ENCODE measurements at places on chromosomes 13 and 19.

GRCh38 chr19:32397671-32398101 lies 7.9 kb upstream of the DPY19L3 start:
- DNase-seq = no peak

DNA sequence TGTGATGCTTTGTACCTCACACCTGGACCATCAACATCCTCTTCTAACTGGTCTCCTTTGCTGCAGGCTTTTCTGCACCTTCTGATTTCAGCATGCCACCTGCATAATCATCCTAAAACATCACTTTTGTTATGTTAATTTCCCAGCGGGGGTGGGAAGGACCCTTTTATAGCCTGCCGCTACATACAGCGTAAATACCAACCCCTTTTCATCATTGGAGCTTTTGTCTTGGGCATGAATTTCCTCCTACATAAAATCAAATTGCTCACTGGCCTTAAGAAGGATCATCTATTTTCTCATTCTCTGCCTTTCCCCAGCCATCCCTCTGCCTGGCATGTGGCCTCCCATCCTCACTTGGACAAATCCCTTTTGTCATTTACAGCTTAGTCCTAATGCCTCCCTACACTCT lies 124.7 kb downstream of the RBM26 start:
- DNase-seq = no peak

- no peak for DNase-seq
Observed at GRCh38 chr19:35816846-35817245, 4.2 kb upstream of the PRODH2 start.

DNA sequence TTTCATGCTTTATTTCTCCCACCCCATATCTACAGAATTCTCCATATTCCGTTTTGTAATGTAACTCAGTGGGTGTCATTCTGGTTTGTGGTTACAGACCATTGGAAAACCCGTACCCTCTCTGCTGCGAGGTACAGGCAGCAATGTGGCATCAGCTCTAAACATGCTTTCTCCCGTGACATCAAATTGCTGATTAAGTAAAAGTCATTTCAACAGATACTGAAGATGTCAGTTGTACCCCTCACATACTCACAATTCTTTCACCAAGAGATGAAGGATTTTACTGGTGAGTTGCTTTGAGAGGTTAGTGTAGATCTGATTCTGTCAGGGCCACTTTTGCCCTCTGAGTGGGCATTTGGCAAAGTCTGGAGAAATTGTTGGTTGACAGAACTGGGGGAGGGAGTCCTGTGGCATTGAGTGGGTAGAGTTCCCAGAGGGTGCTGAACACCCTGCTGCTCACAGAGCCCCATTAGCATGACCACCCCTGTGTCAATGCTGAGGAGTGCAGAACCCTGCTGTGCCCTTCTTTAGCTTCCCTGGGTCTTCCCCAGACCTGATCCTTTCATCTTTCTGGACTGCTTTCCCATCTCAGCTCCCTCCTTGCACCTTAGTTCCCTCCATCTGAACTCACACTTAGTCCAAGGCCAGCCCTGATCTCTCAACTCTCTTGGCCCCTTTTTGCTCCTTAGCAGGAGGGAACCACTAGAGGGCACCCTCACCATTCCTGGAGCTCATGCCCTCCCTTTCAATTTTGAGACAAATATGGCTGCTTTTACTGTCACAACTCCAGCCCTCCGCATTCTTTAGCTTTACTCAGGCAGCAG lies 39.9 kb upstream of the CEACAM8 start:
- no peak for DNase-seq

DNA sequence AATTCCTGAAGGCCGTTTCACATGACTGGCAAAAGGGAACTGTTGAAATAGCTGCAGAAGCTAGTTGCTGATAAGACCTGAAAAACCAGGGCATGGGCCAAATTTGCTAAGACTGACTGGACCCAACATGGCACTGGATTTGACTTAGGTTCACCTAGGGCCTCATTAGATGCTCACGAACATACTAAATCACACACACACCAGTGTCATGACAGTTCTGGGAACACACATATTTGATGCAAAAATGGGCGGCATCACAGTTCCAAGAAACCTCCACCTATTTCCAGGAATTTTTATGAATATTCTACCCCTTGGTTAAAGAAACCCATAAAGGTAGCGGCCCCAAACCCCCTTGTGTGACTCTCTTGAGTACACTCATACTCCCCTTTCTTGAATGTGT lies 99.6 kb upstream of the OBI1 start:
- DNase-seq = no peak

- DNase-seq = peak; percentile 30
Observed at GRCh38 chr13:32427852-32428580, at the start of gene N4BP2L1. N4BP2L1 (minus strand) TSS chr13:32428130; CDS start chr13:32428082, 48 bp downstream.

GRCh38 chr19:11154683-11155047 lies 917 bp downstream of the SPC24 start:
- no peak for DNase-seq
